ENCODE measurements at places on chromosomes 12 and 14. TPM values are rescaled to one million over a fixed set of nuclear protein-coding genes. Genes with fewer than 3 reads are reported as not detected.

The ADGRD1 gene
- total RNA-seq, result not detected

The C1S gene
- 49.6 TPM for total RNA-seq

The RHOJ gene
- total RNA-seq, result 7.8 TPM

The SERPINA10 gene
- total RNA-seq, result not detected

The GLIPR1L1 gene
- total RNA-seq, result not detected

Measured in IMR-90 (cell line).